Renal pelvis (tissue), 12 donors: ENCODE measurements at places on chromosomes 12 and 14. TPM values are rescaled to one million over a fixed set of nuclear protein-coding genes. Genes with fewer than 3 reads are reported as not detected.

BMAL2 gene
- 6.2 TPM for polyA plus RNA-seq

- DNase-seq: peak; percentile 74
Measured at GRCh38 chr14:64444984-64445845, 20.1 kb upstream of the AKAP5 start.

PRICKLE1 gene
- polyA plus RNA-seq: 45.8 TPM

DNA sequence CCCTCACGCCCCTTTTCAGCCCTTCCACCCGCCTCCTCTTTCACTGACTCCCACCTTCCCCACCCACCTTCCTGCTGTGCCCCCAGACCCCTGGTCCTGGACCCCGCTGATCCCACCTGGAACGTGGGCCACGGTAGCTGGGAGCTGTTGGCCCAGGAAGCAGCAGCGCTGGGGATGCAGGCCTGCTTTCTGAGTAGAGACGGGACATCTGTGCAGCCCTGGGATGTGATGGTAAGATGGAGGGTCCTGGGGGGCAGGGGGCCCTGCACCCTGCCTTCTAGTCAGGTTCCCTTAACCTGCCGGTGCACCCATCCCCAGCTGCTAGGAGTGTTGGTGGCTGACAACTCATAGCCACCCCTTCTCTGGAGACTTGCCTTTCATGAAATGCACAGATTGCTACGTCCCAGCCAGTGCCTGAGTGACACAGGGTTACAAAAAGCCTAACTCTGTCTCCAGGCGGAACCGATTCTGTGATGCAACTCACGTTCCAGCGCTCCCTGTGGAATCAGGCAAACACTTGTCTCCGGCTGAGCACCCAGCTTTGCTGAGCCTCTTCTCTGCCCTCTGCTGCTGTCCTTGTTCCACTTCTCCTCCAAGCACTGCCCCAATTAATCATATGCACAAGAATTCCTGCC lies 15.0 kb upstream of the OAS2 start:
- DNase-seq: no peak

GRCh38 chr12:105987685-105988035 lies 151.1 kb downstream of the NUAK1 start:
- no peak for DNase-seq

GRCh38 chr12:83082690-83083276 lies 396.1 kb downstream of the TMTC2 start:
- peak; percentile 10 for DNase-seq

- DNase-seq: no peak
Measured at GRCh38 chr12:57839996-57840395, 6.5 kb downstream of the CTDSP2 start.

DNA sequence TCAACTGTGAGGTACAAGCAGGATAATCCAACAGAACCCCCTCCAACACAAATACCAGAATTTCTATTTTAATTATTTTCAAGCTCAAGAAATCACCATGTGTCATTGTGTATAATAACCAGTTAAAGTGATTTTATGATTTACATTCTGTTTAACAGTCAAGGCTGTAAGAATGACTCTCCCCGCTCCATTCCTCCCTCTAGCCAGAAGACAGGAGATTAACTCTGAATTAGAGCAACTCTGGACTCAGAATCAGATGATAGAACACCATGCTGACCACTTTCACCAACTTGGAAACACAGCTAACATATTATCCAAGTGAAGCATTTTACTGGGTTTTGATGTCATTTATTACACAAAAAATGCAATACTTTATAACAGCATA lies 71.9 kb downstream of the ATP2B1 start:
- DNase-seq: no peak

GRCh38 chr12:72349491-72349890 lies 77.3 kb downstream of the TRHDE start:
- DNase-seq: no peak

C3AR1 gene
- 3.5 TPM for polyA plus RNA-seq

VSIG10 gene
- 32.1 TPM for polyA plus RNA-seq

- no peak for DNase-seq
Measured at GRCh38 chr12:12449533-12450025, 92.7 kb downstream of the BORCS5 start.

- DNase-seq: peak; percentile 76
Measured at GRCh38 chr14:50225067-50225973, 6.1 kb downstream of the SOS2 start.

- no peak for DNase-seq
Measured at GRCh38 chr14:99346470-99347080, 74.6 kb upstream of the BCL11B start.

DNA sequence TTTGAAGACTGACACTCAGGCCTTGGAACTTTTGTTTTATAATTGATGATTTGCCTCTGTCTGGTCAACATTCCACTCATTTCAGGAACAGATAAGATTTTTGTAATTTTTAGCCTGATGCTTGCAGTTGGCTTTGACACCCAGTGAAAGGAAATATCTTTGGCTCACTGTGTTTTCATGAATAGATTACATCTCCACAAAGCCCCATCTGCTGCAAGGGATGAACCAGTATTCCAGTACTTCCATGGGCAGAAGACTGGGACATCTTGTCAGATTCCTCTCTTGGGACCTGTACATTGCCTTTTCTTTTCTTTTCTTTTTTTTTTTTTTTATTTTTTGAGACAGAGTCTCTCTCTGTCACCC lies 28.4 kb downstream of the GSG1 start:
- no peak for DNase-seq

GRCh38 chr14:92647797-92648279 lies 100.6 kb downstream of the LGMN start:
- no peak for DNase-seq

- DNase-seq: no peak
Measured at GRCh38 chr14:34113005-34113511, 162.2 kb upstream of the EGLN3 start.

GRCh38 chr12:70185301-70185700 lies 57.9 kb upstream of the CNOT2 start:
- no peak for DNase-seq

- DNase-seq: no peak
Measured at GRCh38 chr12:22828066-22828465, 203.1 kb downstream of the ETNK1 start.

- DNase-seq: no peak
Measured at GRCh38 chr14:68217791-68218340, 398.3 kb downstream of the RAD51B start.

- DNase-seq: peak; percentile 53
Measured at GRCh38 chr12:82708061-82708879, 21.6 kb downstream of the TMTC2 start.

- no peak for DNase-seq
Measured at GRCh38 chr12:92145481-92145730, 240 bp downstream of the BTG1 start.

PPP1R1A gene
- 60.7 TPM for polyA plus RNA-seq

TRHDE gene
- 20.0 TPM for polyA plus RNA-seq

DNA sequence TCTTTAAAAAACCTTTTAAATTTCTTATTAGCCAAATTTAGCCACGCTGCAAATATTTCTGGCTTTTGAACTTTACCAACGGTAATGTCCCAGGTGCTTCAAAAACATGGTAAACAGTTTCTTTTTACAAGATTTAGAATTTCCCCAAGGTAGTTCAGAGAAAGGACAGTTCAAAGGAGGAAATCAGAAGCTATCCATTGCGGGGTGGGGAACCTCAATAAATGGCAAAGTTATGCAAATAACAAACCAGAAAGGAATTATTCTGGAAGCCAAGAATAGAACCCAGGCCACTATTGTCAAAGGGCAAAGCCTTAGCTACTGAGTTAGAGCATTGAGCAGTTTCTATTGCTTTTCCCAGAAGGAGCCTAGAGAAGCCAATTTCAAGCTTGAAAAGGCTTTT lies 62.3 kb downstream of the PDE6H start:
- no peak for DNase-seq

DNA sequence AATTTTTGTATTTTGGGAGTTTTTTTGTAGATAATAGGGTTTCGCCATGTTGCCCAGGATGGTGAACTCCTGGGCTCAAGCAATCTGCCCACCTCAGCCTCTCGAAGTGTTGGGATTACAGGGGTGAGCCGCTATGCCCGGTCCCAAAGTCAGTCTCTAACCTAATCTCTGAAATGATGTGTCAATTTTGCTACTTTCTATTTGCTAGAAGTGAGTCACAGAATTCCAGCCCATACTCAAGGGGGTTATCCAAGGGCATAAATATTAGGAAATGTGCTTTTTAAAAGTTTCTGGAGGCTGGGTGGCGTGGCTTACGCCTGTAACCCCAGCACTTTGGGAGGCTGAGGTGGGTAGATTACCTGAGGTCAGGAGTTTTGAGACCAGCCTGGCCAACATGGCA lies 40.5 kb downstream of the RESF1 start:
- no peak for DNase-seq

PLCZ1 gene
- polyA plus RNA-seq: 0.75 TPM

DNA sequence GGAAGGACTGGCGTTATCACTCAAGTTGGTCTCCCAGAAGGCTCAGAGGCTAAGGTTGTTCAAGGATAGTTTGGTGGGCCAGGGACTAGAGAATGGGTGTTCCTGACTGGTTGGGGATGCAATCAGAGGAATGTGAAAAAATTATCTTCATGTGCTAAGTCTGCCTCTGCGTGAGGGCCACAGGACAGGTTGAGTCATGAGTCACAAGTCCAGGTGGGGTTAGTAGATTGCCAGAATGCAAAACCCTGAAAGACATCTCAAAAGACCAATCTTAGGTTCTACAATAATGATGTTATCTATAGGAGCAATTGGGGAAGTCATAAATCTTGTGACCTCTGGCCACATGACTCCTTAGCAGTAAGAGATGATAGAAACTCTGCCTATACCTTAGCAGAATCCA lies 220.1 kb upstream of the EEA1 start:
- DNase-seq: no peak

DNA sequence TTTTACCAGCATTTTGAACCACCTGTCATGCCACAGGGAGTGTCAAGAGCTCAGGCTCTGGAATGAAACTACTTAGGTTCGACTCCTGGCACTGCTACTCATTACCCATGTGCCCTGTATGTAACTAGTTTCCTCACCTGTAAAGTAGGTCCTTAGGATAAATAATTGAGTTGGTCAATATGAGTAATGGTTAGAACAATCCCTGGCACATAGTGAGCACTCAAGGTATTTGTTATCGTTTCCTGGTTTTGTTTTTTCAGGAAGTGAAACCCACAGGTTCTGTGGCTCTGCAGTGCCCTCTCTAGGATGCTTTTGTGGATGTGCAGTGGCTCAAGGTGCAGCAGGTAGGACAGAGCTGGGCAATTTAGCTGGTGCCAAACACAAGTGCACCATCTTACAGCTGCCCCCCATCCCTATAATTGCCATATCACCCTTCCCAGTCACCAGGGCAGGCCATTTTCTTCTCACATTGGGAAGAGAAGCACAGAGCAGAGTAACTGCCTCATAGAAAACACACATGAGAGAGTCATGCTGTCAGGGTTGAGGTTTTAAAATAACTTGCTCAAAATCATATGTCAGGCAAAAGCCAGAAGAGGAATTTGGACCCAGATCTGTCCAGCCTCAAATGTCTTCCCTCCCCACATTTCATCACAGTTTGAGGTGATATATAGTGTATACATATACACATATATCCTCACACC lies 297.5 kb downstream of the RPAP3 start:
- no peak for DNase-seq

- peak; percentile 23 for DNase-seq
Measured at GRCh38 chr12:27190761-27191160, 53.3 kb upstream of the STK38L start.

DNA sequence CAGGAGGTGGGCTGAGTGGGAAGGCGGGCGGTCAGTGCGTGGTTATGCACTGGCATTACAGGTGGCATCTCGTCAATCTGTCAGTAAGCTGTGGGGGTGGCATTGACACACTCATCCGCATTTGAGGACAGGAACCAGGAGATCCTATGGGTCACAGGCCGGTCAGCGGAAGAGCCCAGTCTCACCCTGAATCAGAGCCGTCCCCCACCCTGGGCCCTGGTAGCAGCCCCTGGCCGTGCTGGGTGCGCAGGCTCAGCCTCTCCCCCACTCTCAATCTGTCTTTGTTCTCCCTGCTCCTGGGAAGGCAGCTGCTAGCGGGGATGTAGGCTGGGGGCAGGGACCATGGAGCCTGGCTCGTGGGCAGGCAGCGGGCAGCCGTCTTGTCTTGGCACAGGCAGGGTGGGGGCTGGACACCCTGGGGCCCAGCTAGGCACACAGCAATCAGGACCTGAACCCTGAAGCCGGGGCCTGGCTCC lies 5.1 kb downstream of the INF2 start:
- DNase-seq: no peak

MUCL1 gene
- polyA plus RNA-seq: not detected

LBHD2 gene
- polyA plus RNA-seq: not detected

DNA sequence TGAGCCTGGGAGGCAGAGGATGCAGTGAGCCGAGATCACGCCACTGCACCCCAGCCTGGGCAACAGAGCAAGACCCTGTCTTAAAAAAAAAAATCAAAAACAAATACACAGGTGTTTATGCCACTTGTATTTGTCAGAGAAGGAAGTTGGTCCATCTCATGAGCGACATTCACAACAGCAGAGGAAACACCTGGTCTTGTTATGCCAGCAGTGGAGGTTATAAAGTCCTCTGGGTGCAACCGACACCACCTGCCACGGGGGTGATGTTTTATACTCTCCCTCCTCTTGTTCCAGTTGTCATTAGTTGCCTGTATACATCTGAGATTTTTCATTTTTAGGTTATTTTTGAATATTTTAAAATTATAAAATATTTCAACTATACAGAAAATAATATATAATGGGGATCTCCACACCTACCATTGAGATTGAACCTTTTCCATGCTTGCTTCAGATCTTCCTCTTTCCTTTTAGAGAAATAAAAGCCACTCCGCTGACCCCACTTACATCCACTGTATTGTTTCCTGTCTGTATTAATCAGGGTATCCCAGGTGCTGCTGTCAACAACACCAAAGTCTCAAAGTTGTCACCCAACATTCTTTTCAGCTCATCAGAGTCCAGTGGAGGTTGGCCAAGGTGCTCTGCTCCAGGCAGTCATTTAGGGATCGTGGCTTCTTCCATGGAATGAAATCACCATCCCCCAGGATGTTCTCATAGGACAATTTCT lies 65.1 kb downstream of the RNFT2 start:
- DNase-seq: no peak

BICD1 gene
- polyA plus RNA-seq: 22.4 TPM

GRCh38 chr12:123033392-123034021 lies 53.0 kb downstream of the ARL6IP4 start:
- DNase-seq: no peak

DNA sequence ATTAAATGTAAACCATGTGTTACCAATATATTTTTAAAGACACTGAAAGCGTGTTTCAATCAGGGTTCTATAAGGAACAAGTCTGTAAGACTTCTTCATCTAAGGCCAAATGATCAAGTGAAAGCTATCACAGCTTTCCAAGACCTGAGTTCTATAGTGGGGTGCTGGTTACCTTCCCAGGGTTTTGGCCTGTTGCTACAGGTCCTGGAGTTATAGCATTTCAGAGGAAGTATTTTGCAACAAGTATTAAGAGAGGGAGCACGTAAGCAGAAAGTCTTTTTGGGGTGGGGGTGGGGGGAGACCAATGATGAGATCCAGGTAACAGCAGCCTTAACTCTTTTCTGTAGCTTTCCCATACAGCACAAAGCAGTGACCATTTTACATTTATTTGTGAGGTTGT lies 43.8 kb downstream of the FOXN3 start:
- no peak for DNase-seq
